ENCODE measurements at places on chromosomes 2 and 18. TPM values are rescaled to one million over a fixed set of nuclear protein-coding genes. Genes with fewer than 3 reads are reported as not detected.

MIB1 gene
- 38.4 TPM for total RNA-seq

GRCh38 chr2:235533616-235534385 is 40.0 kb downstream of the AGAP1 start:
- no peak for DNase-seq

L3MBTL4 gene
- 1.0 TPM for total RNA-seq

SPDYA gene
- total RNA-seq = 0.35 TPM

- no peak for DNase-seq
Observed at GRCh38 chr2:28206762-28207161, 185.9 kb upstream of the FOSL2 start.

MOGAT1 gene
- total RNA-seq = not detected

GRCh38 chr2:71548646-71549425 is 95.5 kb downstream of the DYSF start:
- DNase-seq = peak; percentile 28

REG3G gene
- not detected for total RNA-seq

ASB18 gene
- not detected for total RNA-seq

GRCh38 chr2:220478305-220479058 is 851.1 kb downstream of the SLC4A3 start:
- DNase-seq = no peak

DNA sequence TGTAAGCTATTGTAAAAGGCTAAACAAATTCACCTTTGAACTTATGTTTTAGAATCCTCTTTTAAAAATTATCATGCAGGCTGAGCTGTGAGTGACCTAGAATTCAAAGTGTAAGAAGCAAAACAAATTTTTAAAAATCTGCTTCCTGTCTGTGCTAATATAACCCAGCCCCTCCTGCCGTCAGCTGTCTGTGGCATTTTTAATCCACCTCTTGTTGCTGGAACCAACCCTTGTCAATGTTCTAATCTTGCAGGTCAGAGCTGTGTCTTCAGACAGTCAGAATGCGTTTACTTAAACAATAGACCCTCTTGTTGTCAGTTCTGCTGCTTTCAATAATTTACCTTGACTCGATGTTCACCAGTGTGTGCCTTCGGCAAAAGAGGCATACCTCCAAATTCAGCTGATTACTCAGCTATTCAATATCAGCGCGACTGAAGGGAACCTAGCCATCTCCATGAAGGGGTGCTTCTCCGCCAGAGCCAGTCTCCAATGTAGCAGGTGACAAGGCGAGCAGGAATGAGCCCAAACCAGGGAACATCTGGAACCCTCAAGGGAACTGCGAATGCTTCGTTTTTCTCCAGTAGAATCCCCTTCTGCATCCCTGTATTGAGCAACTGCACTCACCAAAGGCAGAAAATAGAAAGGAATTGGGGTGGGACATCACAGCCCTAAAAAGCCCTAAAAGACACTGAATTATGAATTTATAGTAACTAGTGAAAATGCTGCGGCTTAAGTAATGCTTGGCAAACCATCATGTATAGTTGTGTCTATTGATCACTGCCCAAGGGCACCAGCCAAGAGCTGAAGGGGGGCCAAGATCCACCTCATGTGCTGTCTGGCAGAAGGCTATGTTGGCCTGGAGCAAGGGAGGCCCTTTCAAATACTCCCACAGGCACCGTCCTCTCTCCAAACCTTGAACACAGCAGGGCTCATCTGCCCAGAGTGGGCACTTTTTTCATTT is 62.5 kb downstream of the LYPD6B start:
- peak; percentile 23 for DNase-seq

DNA sequence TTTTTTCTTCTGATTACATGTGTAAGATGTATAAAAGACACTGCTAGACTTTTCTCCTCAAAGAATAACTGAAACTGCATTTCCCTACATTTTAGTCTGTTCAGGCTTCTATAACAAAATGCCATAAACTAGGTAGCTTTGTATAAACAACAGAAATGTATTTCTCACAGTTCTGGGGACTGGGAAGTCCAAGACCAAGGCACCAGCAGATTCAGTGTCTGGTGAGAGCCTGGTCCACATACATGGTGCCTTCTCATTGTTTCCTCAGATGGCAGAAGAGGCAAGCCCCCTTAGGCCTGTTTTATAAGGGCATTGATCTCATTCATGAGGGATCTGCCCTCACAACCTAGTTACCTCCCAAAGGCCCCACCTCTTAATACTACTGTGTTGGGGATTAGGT is 71.5 kb downstream of the MAPRE2 start:
- DNase-seq = no peak

GRCh38 chr18:28256166-28256565 is 79.2 kb upstream of the CDH2 start:
- no peak for DNase-seq

LCT gene
- not detected for total RNA-seq

- DNase-seq = no peak
Observed at GRCh38 chr2:202429164-202429980, 53.2 kb downstream of the BMPR2 start.

HOXD3 gene
- total RNA-seq = 0.32 TPM

FOXI3 gene
- 0.04 TPM for total RNA-seq

KCNF1 gene
- total RNA-seq = 0.04 TPM

GRCh38 chr2:179817181-179817841 is 44.1 kb downstream of the ZNF385B start:
- DNase-seq = peak; percentile 29

DNA sequence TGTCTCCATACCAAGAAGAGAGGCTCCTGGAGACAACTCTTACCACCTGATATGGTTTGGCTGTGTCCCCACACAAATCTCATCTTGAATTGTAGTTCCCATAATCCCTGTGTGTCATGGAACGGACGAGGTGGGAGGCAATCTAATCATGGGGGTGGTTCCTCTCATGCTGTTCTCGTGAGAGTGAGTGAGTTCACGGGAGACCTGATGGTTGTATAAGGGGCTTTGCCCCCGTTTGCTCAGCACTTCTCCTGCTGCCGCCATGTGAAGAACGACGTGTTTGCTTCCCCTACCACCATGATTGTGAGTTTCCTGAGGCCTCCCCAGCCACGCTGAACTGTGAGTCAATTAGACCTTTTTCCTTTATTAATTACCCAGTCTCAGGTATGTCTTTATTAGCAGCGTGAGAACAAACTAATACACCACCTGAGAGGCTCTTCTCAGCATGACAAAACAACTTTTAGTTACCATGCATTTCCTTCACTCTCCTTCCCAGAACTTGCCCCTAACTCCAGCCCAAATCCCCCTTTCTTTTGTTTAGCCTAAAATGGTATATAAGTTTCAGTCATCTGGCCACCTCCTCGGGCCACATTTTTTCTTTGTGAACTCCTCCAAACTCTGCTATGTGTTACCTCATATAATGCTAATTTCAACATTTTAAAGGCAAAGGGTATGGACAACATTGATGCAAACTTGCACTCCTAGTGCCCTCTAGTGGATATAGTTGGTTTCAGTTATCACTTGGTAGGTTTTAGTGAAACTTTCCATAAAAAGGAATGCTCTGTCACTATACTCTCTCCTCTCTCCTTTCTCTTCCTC is 58.6 kb upstream of the SLC25A52 start:
- DNase-seq = peak; percentile 48

SPR gene
- total RNA-seq = 28.2 TPM

- peak; percentile 93 for DNase-seq
Observed at GRCh38 chr2:96665083-96665569, 22.6 kb downstream of the FER1L5 start.

GRCh38 chr18:9101730-9102507 is 580 bp upstream of the NDUFV2 start:
- peak; percentile 59 for DNase-seq

GRCh38 chr2:219017201-219017931 is 23.9 kb downstream of the CFAP65 start:
- DNase-seq = no peak

CCT4 gene
- total RNA-seq = 251 TPM

GRCh38 chr2:167957662-167958061 is 289.7 kb downstream of the STK39 start:
- no peak for DNase-seq

TMEM198 gene
- 1.0 TPM for total RNA-seq

DNA sequence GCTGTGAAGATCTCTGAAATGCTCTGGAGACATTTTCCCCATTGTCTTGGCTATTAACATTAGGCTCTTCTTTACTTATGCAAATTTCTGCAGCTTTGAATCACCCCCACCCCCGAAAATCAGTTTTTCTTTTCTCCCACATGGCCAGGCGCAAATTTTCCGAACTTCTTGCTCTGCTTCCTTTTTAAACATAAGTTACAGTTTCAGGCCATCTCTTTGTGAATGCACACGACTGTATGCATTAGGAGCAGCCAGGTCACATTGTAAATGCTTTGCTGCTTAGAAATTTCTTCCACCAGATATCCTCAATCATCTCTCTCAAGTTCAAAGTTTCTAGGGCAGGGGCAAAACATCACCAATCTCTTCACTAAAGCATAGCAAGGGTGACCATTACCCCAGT is 106.8 kb downstream of the PARD3B start:
- DNase-seq = no peak

DNA sequence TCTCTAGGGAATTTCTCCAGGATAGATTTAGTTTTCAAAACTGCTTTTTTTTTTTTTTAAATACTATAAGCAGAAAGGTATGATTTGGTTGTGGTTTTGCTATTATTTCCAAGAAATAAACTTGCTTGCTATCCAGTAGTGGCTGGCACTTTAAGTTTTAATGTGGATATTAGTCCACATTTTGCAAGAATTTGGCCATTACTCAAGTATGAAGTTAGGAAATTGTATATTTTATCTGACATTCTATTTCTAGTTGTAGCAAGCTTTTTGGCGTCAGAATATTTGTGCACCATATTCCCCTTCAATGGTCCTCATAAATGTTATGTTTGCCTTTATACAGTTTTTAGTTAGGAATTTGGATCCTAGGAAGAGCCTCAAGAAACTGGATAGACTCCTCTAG is 226.3 kb downstream of the ZNF521 start:
- no peak for DNase-seq

DNA sequence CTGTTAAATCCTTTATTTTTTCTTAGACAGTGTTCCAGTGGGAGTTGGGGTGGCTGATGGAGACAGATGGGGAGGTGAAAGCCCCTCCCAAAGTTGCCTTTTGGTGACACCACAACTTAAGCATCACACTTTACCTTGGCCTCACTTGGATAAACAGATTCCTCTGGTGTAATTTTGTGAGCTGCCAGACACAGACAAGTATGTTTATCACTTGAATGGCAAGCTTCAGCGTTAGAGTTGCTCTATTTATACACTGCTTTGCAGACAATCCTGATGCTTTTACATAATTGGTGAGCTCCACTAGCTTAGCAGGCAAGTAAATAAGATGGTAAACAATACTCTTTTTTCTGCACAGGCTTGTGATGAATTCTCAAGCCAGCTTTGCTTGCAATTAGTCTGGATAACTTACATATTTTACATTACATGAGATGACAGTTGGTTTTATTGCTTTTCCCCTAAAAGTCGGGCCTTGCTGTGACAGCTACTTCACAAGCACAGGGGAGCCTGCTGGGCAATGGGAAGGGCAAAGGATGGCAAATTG is 226.2 kb downstream of the SLC8A1 start:
- no peak for DNase-seq

ACMSD gene
- total RNA-seq = not detected

FBXO15 gene
- 0.56 TPM for total RNA-seq

DNA sequence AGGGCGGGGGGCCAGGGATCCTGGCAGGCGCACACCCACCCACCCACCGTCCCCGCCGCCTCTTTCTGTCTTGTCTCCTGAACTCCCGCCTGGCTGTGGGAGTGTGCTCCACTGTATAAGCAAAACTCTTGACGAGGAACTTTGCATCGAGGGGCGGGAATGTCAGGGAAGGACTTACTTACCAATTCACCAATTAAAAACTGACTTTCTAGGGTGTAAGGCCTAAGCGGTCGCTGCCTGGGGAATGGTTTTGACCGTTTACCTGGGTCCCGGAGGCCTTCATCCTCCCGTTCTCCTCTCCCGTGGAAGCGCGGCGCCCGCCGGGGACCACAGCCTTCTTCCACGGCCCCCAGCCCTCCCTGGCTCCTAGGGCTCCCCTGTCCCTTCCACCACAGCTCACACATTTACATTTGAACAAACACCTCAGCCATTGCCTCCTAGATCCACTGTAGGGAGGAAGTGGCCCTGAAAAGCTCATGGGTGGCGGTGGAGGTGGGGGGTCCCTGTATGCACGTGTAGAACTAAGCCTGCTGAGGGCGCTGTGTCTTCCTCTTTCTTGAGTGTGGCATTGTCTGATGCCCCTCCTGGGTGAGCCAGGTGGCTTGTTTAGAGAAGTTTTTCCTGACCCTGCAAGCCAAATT is 8.9 kb downstream of the ASIC4 start:
- no peak for DNase-seq

- peak; percentile 43 for DNase-seq
Observed at GRCh38 chr2:226002438-226002837, 602.9 kb downstream of the NYAP2 start.

DNA sequence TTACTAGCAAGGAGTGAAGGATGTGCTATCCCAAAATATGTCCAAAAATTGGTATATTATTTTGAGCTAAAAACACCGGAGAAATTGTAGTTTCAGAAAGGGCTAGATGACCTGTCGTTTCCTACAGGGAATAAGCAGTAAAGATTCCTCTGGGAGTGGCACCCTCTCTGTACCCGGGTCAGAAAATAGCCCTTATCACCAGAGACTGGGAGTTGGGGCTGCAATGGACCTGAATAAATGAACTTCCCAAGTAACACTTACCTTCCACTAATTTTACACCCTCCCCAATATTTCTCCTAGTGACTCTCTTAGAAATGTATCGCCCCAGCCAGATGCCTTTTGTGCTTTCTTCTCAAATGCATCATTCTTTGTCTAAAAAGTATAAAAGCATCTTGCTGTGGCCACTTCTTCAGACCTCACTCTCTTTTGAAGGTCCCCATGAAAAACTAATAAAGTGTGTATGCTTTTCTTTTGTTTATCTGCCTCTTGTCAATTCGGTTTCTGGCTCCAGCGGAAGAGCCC is 734 bp upstream of the RMC1 start:
- no peak for DNase-seq

DNA sequence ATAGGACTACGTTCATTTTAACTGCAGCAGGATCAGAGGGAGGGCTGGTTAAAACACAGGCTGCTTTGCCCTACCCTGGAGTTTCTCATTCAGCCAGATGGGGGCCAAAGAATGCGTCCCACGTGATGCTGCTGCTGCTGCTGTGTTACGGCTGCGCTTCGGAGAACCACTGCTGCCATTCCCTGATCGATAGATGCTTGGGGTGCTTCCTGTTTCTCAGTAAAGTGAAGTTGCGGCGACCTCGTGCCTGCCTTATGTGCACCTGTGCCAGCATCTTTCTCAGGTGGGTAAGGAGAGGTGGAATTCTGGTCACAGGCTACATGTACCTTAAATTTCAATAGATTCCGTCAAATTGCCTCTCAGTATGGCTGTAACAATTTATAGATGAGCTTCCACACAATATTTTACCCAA is 24.7 kb upstream of the TOGARAM2 start:
- DNase-seq = no peak

- no peak for DNase-seq
Observed at GRCh38 chr18:356778-357177, 88.9 kb upstream of the THOC1 start.

Measured in foreskin keratinocyte (primary cell).